AG08396 (cell line): ENCODE measurements at places on chromosomes 2 and 18.

- no peak for DNase-seq
Measured at GRCh38 chr2:240720686-240721595, 29.3 kb downstream of the AQP12A start.

GRCh38 chr2:7685342-7686015 is 768.3 kb downstream of the RNF144A start:
- DNase-seq: no peak

DNA sequence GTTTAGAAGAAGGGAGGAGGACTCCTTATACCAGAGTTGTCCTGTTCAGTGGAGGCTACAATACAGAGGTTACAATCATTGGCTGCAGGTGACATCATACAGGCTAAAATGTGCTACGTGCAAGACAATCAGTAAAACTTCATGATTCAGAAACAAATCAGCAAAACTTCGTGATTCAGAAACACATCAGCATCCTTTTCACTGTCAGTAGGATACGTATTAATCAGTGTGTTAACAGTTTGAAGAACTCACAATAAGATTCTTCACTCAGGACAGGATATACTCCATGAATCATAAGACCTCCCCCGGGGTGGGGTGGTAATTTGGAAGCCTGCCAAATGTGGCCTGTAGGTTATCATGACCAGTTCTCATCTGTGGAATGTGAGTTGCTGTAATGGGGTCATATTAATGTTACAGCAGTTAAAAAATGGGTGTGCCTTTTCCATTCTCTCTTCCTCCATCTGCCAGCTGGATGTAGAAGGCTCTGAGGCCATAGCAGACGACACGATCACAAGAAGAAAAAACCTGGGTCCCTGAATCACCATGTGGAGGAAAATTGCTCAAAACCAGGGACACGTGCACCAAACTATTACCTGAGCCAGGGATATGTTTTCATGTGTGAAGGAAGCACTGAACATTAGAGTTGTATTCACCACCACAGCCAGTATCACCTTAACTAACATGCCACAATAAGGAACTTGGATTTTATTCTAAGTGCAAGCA is 134.8 kb upstream of the CREB1 start:
- peak; percentile 52 for DNase-seq

DNA sequence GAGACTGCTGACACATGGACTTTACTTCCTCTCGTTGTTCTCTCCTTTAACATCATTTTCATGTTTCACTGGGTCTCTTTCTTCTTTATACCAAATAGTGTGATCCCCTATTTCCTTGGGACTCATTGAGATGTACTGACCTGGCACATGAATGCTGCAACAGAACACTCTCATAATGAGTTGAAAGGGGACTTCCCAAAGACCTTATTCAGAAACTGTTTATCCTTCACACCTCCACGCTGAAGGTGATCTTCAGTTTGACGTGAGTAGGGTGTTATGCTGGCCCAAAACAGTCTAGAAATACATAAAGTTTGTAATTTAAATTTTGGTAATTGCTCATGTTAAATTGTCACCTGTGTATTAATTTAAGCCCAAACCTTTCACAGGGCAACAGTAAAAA is 1096.8 kb upstream of the GYPC start:
- DNase-seq: no peak

DNA sequence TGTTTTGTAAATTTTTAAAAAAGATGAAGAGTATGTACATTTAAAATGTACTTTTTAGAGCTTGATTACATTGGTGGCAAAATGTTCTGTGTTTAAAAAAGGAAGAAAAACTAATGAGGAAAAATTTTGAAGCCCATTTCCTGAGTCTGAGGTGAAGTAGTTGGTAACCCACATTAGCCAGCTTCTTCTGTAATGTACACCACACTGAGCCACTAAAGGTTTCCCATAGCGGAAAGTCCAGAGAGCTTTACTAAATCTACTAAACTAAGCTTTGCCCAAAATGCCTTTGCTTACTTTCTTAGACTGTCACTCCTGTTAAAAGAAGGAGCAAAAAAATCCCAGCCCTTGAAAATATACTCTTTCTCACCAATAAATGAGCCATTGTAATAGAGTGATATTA is 804.8 kb upstream of the ZEB2 start:
- no peak for DNase-seq

DNA sequence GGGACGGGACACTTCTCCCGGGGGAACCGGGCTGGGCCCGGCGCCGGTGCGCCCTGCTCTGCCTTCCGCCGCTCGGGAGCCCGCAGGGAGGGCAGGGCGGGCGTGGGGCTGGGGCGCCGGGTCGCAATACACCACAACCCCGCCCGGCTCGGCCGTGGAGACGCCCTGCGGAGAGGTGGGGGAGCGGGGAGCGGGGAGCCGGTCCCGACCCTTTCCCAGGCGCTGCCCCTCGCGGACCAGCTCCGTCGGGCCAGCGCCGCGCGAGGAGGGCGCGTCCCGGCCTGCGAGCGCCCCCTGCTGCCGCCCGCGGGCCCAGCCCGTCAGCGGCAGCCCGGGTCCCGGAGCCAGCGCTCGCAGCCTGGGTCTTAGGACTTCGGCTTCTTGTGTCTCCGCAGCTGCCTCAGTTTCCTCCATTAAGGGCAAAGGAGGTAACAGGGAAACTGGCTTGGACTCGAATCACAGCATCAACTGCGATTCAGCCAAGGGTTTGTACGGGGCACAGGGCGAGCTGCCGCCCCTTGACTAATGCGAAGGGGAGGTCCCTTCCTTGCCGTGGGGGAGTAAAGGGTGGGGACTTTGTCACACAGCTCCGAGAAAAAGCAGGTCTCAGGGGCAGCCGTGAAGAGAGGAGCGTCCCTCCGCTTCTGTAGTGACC is 635 bp upstream of the ADRA2B start:
- DNase-seq: peak; percentile 94

- no peak for DNase-seq
Measured at GRCh38 chr2:120661551-120661950, 74.1 kb upstream of the GLI2 start.

- no peak for DNase-seq
Measured at GRCh38 chr2:43054367-43054766, 172.0 kb downstream of the ZFP36L2 start.

GRCh38 chr2:25168256-25169072 is at the start of gene POMC:
Gene POMC, minus strand, starts transcription at chr2:25168580. Its CDS starts 3,808 bp downstream, at chr2:25164772.
- peak; percentile 39 for DNase-seq

- DNase-seq: no peak
Measured at GRCh38 chr2:216562696-216563435, 64.2 kb downstream of the RPL37A start.

- DNase-seq: no peak
Measured at GRCh38 chr2:72051971-72052505, 95.6 kb downstream of the CYP26B1 start.

GRCh38 chr18:26003356-26003755 is 87.1 kb downstream of the SS18 start:
- DNase-seq: no peak

DNA sequence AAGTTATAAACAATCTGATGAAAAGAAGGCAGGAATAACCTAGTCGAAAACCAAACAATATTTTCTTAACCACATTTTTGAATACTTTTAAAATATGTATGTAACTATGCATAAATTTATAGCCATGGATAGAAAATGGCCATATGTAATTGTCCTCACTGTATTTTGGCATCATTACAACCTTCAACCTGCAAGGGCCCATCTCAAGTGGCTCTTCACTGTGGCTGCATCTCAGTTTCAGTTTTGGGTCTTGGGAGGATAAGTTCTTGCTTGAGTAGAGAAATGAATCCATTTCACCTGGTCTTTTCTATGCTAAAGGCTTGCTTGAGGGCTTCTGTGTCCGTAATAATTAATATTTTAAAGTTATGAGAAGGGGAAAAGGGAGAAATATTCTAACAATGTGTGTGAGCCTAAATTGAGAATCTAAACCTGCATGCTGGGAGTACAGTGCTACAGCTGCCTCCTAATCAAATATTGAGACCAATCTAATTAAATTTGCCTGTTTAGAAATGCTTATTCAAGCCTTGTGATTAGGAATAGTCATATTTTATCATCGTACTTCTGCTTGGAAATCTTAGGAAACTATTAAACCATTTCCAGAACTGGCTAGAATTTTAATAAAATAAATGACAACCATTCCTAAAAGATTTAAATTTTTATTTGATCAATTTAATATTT is 92.5 kb downstream of the EML4 start:
- DNase-seq: no peak

GRCh38 chr2:137963535-137964065 is 673 bp upstream of the HNMT start:
- DNase-seq: no peak

DNA sequence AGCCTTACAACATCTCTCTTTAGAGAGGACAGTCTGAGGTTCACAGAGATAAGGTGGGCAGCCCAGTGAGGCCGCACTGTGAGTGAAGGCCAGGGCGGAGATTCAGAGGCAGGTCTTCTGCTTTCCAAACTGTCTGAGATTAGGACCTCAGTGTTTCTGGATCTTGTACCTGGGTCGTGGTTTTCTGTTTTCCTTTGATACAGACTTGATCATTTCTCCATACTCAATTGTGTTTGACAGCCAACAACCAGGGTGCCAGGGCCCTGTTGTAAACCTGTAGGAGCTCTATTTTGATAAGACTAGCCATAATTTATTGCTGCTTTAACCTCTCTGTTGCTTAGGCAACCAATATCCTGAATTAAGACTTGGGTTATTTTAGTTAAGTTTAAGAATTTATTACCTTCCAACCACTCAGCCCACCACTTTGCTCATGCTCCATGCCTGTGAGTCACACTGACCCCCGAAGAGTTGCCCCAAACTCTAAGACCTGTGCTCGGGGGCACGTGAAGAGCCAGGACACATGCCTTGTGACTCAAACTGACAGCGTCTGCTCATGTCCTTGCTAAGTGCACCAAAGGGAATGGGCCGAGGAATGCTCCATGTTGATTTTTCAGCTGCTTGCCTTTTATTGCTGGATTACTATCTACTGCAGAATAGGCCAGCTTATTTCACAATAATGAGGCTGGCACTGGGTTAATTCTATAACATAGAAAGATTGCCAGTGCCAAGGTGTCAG is 248.6 kb downstream of the BCL2 start:
- DNase-seq: no peak

GRCh38 chr2:23468474-23469141 is 83.6 kb downstream of the KLHL29 start:
- DNase-seq: no peak

GRCh38 chr2:162297925-162298552 is 20.4 kb downstream of the IFIH1 start:
- DNase-seq: peak; percentile 18

DNA sequence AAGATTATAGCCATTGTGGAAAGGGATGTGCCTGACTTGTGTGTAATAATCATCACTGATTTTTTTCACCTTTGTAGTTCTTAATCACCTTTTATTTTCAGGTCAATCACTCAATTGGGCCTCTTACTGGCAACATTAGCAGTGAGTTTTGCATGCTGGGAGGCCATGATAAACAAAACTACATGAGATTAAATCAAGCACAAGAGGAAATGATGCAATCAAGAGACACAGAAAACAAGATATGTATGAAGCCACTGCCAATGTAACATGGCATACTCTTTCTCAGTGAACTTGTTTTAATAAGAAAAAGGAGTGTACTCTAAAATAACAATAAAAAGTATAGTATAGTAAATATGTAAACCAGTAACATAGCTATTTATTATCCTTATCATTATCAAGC is 69.9 kb upstream of the FSIP2 start:
- DNase-seq: no peak

GRCh38 chr2:85253890-85254289 is 73.9 kb downstream of the TGOLN2 start:
- no peak for DNase-seq

- DNase-seq: no peak
Measured at GRCh38 chr2:198546122-198546521, 741.7 kb downstream of the PLCL1 start.

- no peak for DNase-seq
Measured at GRCh38 chr2:216491793-216492596, 6.6 kb upstream of the RPL37A start.

- no peak for DNase-seq
Measured at GRCh38 chr2:182448371-182448770, 21.5 kb upstream of the PDE1A start.

DNA sequence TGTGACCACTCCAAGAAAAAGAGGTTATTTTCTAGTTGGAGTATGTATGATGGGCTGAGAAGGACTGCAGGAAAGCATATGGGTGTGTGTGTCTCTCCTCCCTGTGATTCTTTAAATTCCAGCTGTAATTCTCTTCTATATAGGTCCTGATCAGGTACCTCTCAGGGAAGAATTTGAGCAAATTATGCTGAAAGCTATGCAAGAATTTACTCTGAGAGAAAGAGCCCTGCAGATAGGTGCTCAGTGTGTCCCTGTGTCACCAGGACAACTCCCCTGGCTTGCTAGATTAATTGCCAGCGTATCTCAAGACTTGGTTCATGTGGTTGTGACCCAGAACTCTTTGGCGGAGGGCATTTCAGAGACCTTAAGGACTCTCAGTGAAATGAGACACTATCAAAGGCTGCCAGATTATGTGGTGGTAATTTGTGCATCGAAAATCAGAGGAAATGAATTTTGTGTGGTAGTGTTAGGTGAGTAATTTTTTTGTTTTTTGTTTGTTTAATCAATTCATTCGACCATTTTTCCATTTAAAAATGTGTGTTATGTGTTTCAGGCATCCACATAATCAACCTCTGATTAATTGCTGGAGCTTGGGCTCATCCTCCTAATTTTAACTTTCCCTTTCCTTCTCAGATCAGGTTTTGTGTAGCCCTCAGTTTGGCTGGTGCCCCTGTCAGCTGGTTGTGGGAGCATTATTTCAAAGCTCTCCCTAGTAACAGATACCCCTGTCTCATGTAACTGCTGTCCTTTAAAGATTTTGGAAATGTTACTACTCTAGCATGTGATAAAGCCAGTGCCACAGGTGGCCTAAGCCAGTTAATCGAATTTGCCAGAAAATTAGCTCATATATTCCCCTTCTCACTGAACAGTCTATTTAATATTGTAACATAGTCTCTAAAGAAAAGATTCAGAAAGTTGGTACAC is 150.9 kb downstream of the ESCO1 start:
- no peak for DNase-seq

- DNase-seq: no peak
Measured at GRCh38 chr2:182824767-182825158, 41.7 kb downstream of the FRZB start.

GRCh38 chr2:143140864-143141661 is 11.8 kb downstream of the ARHGAP15 start:
- no peak for DNase-seq

DNA sequence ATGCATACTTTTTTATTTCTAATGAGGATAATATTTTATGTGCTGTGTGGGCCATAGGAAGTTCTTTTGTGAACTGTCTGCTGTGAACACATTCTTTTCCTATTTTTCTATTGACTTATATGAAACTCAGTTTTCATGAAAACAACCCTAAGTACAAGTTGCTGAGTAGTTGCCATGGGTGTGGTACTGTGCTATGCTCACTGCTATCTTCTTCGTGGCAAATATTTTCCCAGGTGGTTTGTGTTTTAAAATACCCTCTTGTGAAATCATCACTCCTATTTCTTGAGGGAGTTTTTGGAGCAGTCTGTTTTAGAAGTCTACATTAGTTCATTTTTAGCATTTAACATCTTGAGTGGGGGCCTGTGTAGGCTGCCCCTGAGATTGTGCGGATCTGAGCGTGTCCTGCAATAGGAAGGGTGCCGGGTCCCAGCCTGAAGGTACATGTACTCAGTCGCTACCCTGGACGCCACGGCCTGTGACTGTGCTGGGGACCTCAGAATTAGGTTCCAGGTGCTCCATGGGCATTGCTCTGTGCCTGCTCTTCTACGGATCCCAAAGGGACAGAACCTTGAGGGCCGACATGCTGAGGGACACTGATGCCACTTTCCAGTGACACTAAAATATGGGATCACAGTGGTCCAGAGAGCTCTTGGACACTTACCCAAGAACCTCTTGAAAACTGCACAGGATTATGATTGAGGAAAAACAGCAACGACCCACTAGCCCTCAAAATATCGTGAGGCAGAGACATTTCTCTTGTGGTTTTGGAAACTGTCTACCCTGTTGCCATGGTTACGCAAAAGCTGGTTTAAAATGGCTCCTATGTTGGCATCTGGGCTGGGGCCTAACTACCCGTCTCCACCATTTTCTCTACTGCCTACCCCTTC is 480.4 kb downstream of the TGIF1 start:
- DNase-seq: no peak
